ENCODE measurements at places on chromosomes 7 and 10.

- no peak for DNase-seq
These were observed 12.0 kb downstream of the PIP4K2A start for GRCh38 chr10:22702348-22702747.

DNA sequence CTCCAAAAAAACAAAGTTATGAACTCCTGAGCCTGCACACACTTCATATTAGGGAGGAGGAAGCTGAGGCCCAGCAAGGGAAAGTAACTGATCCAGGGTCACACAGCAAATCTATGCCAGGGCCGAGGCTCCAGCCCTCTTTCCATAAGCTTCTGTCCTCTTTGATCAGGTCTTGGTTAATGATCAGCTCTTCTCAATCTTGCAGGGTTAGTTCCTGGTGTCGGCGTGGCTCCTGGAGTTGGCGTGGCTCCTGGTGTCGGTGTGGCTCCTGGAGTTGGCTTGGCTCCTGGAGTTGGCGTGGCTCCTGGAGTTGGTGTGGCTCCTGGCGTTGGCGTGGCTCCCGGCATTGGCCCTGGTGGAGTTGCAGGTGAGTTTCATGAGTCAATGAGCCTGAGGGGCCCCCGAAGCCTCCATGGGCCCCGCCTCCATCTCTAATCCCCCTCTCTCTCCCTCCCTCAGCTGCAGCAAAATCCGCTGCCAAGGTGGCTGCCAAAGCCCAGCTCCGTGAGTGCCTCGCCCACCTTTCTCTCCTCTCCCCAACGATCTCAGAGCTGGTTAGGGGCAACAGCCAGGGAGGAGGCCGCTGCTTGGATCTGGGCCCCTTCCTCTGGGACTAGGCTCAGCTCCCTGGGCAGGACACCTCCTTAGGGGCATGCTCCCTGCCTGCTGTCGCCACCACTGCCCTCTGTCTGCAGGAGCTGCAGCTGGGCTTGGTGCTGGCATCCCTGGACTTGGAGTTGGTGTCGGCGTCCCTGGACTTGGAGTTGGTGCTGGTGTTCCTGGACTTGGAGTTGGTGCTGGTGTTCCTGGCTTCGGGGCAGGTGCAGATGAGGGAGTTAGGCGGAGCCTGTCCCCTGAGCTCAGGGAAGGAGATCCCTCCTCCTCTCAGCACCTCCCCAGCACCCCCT is 23.7 kb upstream of the LIMK1 start:
- DNase-seq: no peak

DNA sequence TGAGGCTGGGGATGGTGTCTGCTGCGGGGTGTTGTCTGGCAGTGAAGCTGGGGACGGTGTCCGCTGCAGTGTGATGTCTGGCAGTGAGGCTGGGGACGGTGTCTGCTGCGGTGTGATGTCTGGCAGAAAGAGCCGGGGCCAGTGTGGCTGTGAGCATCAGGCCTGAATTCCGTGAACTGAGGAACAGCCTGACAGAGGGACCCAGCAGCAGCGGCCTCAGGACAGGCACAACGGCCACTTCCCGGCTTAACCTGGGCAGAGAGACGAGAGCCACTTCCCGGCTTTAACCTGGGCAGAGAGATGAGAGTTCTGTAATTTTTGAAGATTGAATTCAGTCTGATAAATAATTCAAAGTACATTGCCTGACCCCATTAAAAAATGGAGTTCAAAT is 321.2 kb downstream of the PTPRN2 start:
- DNase-seq: no peak

DNA sequence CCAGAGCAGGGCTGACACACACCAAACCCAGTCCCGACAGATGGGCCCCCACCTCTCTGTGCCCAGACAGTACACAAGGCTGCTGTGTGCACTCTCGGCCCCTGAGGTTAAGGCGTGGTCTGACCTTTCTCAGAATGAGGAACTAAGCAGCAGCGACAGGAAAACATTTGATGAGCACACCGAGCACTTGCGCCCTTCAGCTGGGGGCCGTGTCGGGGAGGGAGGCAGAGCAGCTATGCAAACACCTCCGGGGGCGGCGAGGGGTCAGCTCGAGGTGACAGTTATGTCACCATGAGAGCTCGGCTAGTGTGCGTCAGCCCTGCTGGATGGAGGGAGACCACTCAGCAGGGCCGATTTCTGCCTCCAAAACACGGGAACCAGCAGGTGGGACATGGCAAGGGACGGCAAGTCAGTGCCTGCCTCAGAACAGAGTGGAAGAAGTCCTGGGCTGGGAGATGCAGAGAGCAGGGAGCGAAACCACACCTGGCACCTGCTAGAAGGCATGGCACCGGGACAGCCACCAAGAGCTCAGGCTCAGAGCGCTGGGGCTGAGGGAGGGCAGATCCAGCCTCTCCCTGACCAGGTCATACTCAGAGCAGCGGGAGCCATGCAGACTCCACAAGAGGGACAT is 57.4 kb downstream of the CHST15 start:
- peak; percentile 89 for DNase-seq

- DNase-seq: no peak
These were observed 931.2 kb upstream of the KCND2 start for GRCh38 chr7:119341822-119342221.

- DNase-seq: no peak
These were observed 135.8 kb downstream of the RAMP3 start for GRCh38 chr7:45293295-45293942.

DNA sequence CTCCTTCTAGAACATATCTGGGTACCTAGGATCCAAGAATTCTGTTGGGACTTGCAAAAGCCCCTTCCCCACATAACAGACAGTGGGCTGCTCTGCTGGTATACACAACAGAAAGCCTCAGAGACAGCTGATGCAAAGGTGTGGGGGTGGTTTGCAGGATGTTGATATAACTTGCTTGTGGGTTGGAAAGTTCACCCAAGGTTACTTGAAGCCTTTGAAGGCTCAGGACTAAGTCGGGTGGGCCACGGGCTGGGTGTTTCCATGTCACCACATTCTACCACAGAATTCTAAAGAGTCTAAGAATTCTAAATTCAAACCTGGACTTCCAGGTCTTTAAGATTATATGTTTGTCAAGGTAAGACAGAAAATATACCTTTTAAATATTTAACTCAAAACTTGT is 7.4 kb upstream of the NRCAM start:
- no peak for DNase-seq

DNA sequence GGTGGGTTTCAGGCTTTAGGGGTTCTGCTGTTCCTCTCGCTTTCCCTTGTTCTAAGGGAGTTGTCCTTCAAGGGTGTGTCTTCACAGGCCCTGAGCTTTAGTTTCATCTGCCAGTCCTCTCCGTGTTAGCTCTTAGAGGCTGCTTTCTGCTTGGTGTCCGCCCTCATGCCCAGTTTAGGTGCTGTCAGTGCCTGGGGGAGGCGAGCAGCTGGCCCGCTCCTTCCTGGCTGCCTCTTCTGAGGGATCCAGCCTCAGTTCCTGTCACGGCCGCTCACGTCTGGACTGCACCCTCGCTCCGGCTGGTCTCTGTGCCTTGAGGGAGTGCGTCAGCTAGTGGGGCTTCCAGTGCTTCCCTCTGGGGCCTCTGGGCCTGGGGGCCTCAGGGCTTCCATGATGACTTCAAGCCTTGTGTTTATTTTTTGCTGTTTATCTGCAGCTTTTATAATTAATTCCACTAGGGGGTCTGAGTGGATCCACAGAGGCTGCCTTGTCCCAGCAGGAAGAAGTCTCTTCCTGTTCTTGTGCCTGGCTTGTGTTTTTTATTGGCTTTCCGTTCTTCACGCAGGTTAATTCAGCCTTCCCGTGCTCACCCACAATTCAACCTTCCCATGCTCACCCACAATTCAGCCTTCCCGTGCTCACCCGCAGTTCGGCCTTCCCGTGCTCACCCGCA is 33.0 kb downstream of the WDR37 start:
- DNase-seq: no peak

- DNase-seq: no peak
These were observed 20.4 kb downstream of the TEX36 start for GRCh38 chr10:125662584-125662983.

DNA sequence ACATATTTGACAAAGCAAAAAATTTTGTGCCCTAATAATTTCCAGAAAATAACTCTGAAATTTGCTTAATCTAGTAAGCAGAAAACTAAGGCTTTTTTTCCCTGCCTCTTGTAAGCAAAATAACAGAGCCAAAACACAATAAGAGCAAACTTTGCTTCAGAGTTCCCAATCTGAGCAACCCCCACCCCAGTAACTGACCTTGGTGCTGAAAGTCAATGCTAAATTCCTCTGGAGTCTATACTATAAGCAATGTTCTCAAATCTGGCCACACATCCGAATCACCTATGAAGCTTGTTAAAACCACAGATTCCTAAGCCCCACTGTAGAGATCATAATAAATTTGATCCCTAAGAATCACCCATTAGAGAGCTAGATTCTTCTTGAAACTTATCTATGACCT is 150.5 kb downstream of the ELAPOR2 start:
- DNase-seq: no peak

DNA sequence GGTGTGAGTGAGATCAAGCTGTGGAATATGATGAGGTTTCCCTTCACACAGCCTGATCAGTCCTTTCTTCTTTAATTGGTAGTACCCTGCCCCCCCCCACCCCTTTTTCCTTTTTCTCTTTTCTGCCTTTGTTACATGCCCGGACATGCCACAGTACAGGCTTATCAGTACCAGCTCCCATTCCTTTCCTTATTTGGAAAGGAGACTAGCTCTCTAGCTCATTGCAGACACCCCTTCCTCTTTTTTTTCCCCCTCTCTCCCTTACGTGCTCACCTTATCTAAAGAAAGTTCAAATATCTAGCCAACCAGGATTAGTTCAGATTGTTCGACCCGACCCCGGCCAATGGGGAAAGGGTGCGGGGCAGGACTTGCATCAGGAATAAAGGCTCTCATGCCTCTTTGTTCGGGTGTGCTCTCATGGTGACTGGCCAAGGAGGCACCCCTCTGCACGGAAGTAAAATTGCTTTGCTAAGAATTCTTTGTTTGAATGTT is 230.4 kb downstream of the ACTR3B start:
- no peak for DNase-seq

DNA sequence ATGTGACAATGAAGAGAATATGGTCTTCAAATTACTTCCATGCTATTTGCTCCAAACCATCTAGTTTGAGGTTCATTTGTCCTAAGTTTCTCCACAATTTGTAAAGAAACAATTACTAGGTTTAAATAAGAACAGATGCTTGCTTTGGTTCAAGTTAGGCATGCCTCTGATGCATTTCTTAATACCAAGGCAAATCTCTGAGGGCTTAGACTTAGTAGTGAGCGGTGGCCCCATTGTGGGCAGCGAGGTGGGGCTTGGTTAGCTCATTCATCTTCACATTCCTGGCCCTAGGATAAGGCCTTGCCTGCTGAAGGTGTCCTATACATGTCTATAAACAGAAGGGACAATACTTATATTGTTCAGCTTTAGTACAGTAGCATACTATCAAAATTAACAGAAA is 52.4 kb upstream of the RHEB start:
- DNase-seq: no peak

- no peak for DNase-seq
These were observed 524 bp upstream of the UNC5B start for GRCh38 chr10:71211775-71212317.

DNA sequence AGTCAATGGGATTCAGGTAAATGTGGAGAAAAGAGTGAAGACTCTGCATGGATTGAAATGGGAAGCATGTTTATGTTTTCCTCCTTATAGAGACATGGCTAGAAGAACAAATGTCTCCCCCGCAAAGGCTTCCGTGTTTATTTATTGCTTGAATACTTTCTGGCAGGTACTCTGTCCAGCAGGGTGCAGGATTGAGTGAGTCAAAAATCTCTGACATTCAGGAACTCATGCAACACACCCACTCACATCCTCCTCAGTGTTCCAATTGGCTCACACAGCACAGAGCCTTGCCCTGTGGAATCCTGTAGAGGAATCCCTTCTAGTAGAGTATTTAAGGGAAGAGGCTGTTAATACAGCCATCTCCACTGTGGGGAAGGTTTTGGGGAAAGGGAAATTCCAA is 290.3 kb upstream of the VWC2 start:
- peak; percentile 5 for DNase-seq

Measured in GM12891 (cell line).